ENCODE measurements at places on chromosomes 6 and 20.

- no peak for DNase-seq
These were observed 71.9 kb upstream of the RREB1 start for GRCh38 chr6:7035837-7036249.

DNA sequence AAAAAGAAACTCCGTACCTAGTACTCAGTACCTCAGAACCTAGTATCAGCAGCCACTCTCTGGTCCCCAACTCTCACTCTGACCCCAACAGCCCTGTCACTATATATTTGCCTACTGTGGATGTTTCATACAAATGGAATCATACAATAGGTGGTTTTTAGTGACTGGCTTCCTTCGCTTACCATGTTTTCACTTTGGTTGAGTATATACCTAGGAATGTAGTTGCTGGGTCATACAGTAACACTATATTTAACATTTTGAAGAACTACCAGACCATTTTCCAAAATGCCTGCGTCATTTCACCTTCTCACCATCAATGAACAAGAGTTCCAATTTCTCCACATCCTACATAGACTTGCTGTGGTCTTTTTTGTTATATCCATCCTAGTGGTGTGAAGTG is 283.2 kb downstream of the GMDS start:
- no peak for DNase-seq

DNA sequence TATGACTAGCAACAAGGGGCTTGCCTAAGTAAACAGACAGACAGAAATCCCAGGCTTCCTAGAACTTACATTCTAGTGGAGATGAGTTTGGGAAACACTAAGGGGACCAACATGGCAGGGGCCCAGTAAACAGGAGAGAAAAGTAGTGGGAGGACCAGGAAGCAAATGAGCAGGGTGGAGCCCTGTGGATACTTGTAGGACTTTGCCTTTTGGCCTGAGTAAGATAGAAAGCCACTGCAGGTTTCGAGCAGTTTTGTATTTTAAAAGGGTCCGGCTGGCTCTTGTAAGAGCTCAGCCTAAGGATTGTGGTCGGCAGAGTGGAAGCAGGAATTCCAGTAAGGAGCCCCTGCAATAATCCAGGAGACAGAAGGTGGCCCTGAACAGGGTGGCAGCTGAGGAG is 125.5 kb downstream of the MAP3K7 start:
- DNase-seq: no peak

DNA sequence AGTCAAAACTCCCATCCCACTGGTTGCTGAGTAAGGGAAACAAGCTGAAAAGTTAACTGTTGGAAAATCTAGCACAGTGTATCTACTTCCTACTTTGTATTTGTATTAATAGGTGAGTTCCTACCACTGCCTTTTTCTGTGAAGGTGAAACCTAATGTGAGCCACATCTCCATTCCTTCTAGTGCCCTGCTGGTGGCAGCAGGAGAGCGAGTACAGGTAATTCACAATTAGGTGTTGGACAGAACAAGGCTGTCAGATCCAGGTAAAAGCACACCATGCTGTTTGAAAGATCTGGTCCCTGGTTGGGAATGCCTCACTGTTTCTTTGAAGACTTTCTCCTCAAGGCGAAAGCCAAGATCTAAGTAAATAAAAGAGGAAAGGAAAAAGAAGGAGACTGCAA is 528.4 kb downstream of the PKHD1 start:
- DNase-seq: no peak

- no peak for DNase-seq
These were observed 507.2 kb upstream of the CHD6 start for GRCh38 chr20:42125426-42125825.
